ENCODE measurements at places on chromosomes 6 and 20. TPM values are rescaled to one million over a fixed set of nuclear protein-coding genes. Genes with fewer than 3 reads are reported as not detected.

Gene DNAH8
- total RNA-seq, result 0.03 TPM

DNA sequence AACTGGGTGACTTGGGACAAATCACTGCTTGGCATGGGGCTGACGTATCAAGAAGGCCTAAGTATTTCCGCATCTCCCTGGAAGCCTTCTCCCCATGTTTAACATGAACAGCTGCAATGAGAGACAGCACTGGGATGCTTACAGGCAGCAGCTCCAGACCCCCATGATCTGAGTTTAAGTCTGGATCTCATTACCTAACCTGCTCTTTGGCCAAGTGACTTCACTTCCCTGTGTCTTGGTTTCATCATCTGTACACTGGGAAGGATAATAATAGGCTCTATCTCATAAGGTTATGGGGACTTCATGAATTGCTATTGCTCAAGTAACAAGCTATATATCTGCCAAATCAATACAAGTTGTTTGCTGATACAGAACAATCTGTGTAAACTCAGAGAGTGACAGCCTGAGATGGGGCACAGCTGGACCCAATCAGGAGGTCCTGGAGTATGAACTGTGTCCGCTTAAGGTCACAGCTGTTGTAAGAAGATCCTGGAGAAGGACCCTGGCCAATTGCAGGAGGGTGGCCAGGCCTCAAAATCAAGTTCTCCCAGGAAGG lies 56.0 kb downstream of the TGM2 start:
- peak overlapping the region; percentile 54 for H3K27ac ChIP-seq
- no peaks in the 10 kb centered on the region for H3K27me3 ChIP-seq
- peaks cover 44% of the 10 kb centered on the region for H3K4me1 ChIP-seq
- DNase-seq, result no peak

Gene TCP11
- not detected for total RNA-seq

- H3K36me3 ChIP-seq, result no peaks in the 10 kb centered on the region
- H3K27me3 ChIP-seq, result peaks cover 17% of the 10 kb centered on the region
- H3K4me3 ChIP-seq, result peak overlapping the region; percentile 74
- peak overlapping the region; percentile 51 for H3K27ac ChIP-seq
Observed at GRCh38 chr20:51766994-51767866, 960 bp downstream of the ATP9A start.

All from lower lobe of right lung (tissue), 2 donors.